ENCODE measurements at places on chromosomes 5 and 9. TPM values are rescaled to one million over a fixed set of nuclear protein-coding genes. Genes with fewer than 3 reads are reported as not detected.

DNA sequence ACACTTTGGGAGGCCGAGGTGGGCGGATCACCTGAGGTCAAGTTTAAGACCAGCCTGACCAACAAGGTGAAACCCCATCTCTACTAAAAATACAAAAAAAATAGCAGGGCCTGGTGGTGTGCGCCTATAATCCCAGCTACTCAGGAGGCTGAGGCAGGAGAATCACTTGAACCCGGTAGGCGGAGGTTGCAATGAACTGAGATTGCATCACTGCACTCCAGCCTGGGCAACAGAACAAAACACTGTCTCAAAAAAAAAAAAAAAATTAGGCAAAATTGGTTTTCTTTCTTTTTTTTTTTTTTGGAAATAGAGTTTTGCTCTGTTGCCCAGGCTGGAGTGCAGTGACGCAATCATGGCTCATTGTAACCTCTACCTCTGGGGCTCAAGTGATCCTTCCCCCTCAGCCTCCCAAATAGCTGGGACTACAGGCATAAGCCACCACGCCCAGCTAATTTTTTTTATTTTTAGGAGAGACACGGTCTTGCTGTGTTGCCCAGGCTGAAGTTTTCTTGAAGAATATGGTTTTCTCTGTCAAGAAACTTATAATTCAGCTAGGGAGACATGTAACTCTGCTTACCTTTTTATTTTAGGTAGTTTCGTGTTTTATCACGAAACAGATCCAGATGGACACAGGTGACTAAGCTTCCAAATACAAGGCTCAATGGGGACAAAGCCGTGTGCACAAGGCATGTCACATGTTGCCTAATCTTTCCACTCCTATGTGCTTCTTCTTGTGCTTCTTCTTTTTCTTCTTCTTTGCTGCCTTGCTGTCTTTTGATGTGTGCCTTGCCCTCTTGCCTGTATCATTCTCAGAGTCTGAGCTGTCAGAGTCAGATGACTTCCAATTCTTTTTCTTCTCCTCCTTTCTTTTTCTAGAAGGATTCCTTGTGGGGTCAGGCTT is 14.3 kb downstream of the TTC1 start:
- no peak for DNase-seq
- H3K27ac ChIP-seq: no peak overlapping the region
- H3K36me3 ChIP-seq: peaks cover 15% of the 10 kb centered on the region
- H3K27me3 ChIP-seq: no peaks in the 10 kb centered on the region

DNA sequence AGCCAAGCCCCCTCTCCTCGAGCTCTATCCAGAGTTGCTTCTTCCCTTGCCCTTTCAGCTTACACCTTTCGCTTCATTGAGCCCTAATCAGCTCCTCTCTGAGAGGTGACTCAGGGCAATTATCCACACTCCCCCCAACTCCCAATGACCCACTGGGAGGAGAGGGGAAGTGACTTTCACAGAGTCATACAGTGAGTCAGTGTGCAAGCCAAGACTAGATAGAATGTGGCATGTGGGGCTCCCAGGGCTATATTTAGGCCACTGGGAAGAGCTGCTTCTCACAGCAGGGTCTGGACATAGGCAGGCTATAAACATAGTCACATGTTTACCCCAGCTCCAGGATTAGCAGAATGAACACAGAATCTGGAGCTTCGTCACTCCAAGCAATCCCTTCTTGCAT is 57.4 kb downstream of the NRG2 start:
- H3K4me3 ChIP-seq: no peak overlapping the region
- no peak for DNase-seq
- H3K4me1 ChIP-seq: no peaks in the 10 kb centered on the region
- H3K36me3 ChIP-seq: no peaks in the 10 kb centered on the region

DNA sequence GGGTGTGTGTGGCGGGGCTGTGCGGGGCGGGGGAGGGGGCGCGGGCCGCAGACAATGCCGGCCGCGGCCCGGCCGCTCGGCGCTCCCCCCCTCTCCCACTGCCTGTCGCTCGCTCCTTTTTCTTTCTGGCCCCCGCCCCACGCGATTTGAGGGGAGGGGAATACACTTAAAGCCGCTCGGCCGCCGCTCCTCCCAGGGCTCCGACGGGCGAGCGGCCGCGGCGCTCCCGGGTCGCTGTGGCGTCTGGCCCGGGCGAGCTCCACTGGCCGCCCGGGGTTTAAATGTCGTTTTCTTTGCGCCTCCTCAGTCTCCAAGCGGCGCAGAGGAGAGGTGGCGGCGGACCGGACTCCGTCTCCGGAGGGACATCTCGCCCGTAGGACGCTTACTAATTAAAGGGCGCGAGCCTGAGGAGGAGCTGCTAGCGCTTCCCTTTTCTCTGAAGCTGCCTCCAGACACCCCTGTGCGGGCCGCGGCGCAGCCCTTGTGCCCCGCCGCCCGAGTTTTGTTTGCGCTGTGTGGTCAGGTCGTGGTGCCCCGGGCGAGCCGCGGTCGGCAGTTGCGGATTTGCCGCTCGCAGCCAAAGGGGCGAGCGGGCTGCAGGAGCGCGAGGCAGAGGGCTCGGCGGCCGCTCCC is 1.4 kb downstream of the ZSWIM6 start:
- H3K27ac ChIP-seq: no peak overlapping the region
- peak; percentile 58 for DNase-seq
- H3K4me3 ChIP-seq: peak overlapping the region; percentile 62
- H3K36me3 ChIP-seq: peaks cover 7% of the 10 kb centered on the region

GRCh38 chr9:133460405-133461175 is 812 bp downstream of the CACFD1 start:
- H3K27me3 ChIP-seq: peaks cover 15% of the 10 kb centered on the region
- peak overlapping the region; percentile 66 for H3K4me3 ChIP-seq
- H3K36me3 ChIP-seq: no peaks in the 10 kb centered on the region

GRCh38 chr5:11289208-11289607 is 528.2 kb upstream of the DAP start:
- no peak overlapping the region for H3K27ac ChIP-seq
- H3K36me3 ChIP-seq: no peaks in the 10 kb centered on the region

- H3K27me3 ChIP-seq: no peaks in the 10 kb centered on the region
- no peak overlapping the region for H3K27ac ChIP-seq
Observed at GRCh38 chr9:26263478-26263877, 585.2 kb upstream of the TUSC1 start.

DNA sequence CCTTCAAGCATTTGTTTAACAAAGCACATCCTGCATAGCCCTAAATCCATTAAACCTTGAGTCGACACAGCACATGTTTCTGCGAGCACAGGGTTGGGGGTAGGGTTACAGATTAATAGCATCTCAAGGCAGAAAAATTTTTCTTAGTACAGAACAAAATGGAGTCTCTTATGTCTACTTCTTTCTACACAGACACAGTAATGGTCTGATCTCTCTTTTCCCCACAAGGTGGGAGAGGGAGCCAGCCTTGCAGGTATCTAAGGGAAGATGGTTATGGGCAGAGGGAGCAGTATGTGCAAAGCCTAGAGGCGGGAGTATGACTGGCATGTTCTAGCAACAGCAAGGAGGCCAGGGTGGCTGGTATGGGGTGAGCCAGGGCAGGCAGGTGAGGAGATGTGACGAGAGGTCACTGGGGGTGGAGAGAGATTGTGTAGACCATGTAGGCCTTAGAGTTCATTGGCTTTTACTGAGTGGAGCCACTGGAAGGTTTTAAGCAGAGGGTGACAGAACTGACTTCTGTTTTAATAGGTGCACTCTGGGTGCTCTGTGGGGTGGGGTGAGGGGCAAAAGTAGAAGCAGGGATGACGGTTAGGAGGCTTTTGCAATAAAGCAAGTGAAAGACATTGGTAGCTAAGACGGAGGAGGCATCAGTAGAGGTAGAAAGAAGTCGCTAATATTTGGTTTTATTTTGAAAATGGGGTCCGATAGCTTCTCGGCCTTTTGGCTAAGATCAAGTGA is 5.1 kb upstream of the RPS14 start:
- DNase-seq: no peak
- no peaks in the 10 kb centered on the region for H3K27me3 ChIP-seq
- H3K4me1 ChIP-seq: peaks cover 25% of the 10 kb centered on the region
- H3K4me3 ChIP-seq: no peak overlapping the region

GRCh38 chr9:5851445-5851844 is 18.5 kb upstream of the ERMP1 start:
- peaks cover 23% of the 10 kb centered on the region for H3K36me3 ChIP-seq
- H3K4me1 ChIP-seq: peaks cover 53% of the 10 kb centered on the region
- H3K27ac ChIP-seq: peak overlapping the region; percentile 74
- H3K27me3 ChIP-seq: no peaks in the 10 kb centered on the region
- H3K4me3 ChIP-seq: peak overlapping the region; percentile 50

GRCh38 chr5:132093271-132093670 is 19.7 kb downstream of the CSF2 start:
- no peak for DNase-seq
- H3K27ac ChIP-seq: no peak overlapping the region
- H3K27me3 ChIP-seq: no peaks in the 10 kb centered on the region
- H3K4me1 ChIP-seq: peaks cover 25% of the 10 kb centered on the region
- H3K4me3 ChIP-seq: no peak overlapping the region
- peaks cover 6% of the 10 kb centered on the region for H3K36me3 ChIP-seq

DNA sequence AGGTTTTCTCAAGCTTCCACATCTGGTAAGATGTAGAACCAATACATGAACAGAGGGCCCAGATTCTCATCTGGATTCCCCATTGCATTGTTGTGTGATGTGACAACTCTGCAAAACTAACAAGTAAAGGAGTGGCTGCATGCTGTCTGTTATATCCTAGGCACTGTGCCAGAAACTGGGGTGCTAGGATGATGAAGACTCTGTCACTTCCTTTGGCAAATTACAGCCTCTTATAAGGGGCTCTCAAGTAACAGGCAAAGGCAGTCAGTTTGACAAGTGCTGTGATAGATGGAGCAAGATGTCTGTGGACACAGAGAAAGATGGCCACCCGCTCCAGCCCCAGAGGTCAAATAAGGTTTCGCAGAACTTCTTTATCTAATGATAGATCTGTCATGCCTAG is 115.7 kb downstream of the PAPPA start:
- H3K4me3 ChIP-seq: no peak overlapping the region
- no peaks in the 10 kb centered on the region for H3K36me3 ChIP-seq
- H3K27ac ChIP-seq: no peak overlapping the region
- H3K27me3 ChIP-seq: no peaks in the 10 kb centered on the region

GRCh38 chr5:153157156-153157555 is 333.3 kb upstream of the GRIA1 start:
- H3K27me3 ChIP-seq: no peaks in the 10 kb centered on the region
- H3K27ac ChIP-seq: no peak overlapping the region
- H3K4me1 ChIP-seq: no peaks in the 10 kb centered on the region
- no peak for DNase-seq
- no peaks in the 10 kb centered on the region for H3K36me3 ChIP-seq

DNA sequence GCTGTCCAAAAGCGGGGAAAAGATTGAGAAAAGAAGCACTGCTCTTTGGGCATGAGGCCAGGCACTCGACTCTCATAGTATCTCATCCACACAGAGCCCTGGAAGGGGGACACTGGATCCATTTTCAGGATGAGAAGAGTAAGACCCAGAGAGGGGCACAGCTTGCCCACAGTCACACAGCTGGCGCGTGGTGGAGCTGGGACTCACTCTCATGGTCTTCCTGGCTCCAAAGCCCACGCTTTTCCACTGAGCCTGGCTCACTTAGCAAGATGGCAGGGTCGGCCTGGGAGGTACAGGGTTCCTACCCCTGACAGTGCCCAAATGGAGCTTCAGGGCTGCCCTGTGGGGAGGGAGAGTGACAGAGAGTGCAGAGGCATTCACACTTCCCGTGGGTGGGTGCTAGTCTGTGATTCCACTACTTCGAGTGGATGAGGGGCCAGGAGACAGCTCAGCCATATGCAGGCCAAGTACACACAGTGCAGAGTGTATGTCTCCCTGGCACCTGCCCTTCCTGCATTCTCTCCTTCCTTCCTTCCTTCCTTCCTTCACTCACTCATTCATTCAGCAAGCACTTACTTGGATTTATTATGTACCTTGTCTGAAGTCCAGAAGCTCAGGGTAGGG is 18.3 kb upstream of the IGFBPL1 start:
- no peaks in the 10 kb centered on the region for H3K36me3 ChIP-seq
- H3K4me1 ChIP-seq: no peaks in the 10 kb centered on the region
- no peak for DNase-seq
- H3K27ac ChIP-seq: no peak overlapping the region
- peaks cover 12% of the 10 kb centered on the region for H3K27me3 ChIP-seq

- no peaks in the 10 kb centered on the region for H3K27me3 ChIP-seq
- H3K36me3 ChIP-seq: no peaks in the 10 kb centered on the region
- DNase-seq: no peak
- H3K4me1 ChIP-seq: no peaks in the 10 kb centered on the region
- H3K4me3 ChIP-seq: no peak overlapping the region
Observed at GRCh38 chr5:164376843-164377242, 871.4 kb downstream of the MAT2B start.

GRCh38 chr9:99474186-99474585 is 252.1 kb downstream of the SEC61B start:
- peaks cover 25% of the 10 kb centered on the region for H3K27me3 ChIP-seq
- no peaks in the 10 kb centered on the region for H3K4me1 ChIP-seq
- H3K4me3 ChIP-seq: no peak overlapping the region
- H3K27ac ChIP-seq: no peak overlapping the region
- no peak for DNase-seq
- no peaks in the 10 kb centered on the region for H3K36me3 ChIP-seq

DNA sequence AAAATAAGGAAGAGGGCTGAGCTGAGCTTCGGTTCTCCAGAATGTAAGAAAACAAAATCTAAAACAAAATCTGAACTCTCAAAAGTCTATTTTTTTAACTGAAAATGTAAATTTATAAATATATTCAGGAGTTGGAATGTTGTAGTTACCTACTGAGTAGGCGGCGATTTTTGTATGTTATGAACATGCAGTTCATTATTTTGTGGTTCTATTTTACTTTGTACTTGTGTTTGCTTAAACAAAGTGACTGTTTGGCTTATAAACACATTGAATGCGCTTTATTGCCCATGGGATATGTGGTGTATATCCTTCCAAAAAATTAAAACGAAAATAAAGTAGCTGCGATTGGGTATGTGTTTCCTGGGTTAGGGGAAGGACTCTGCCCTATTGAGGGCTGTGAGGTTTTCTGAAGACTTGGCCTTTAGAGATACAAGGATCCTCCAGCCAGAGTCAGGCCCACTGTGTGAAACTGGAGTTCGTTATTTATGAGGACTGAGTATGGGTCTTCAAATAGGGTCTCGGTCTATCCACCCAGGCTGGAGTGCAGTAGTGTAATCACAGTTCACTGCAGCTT is 3.8 kb downstream of the EGR1 start:
- peaks cover 18% of the 10 kb centered on the region for H3K27me3 ChIP-seq
- no peak for DNase-seq
- H3K36me3 ChIP-seq: peaks cover 5% of the 10 kb centered on the region
- H3K27ac ChIP-seq: no peak overlapping the region
- no peak overlapping the region for H3K4me3 ChIP-seq
- peaks cover 9% of the 10 kb centered on the region for H3K4me1 ChIP-seq

Gene ANKRD20A1
- total RNA-seq: not detected

Gene OR1J2
- total RNA-seq: not detected

Gene CMYA5
- total RNA-seq: 0.28 TPM

Gene WDR31
- total RNA-seq: 1.00 TPM

Gene KLF9
- 16.2 TPM for total RNA-seq

Gene NUTM2F
- not detected for total RNA-seq
